CD8-positive, alpha-beta T cell (primary cell): ENCODE measurements at places on chromosomes 13 and 19.

DNA sequence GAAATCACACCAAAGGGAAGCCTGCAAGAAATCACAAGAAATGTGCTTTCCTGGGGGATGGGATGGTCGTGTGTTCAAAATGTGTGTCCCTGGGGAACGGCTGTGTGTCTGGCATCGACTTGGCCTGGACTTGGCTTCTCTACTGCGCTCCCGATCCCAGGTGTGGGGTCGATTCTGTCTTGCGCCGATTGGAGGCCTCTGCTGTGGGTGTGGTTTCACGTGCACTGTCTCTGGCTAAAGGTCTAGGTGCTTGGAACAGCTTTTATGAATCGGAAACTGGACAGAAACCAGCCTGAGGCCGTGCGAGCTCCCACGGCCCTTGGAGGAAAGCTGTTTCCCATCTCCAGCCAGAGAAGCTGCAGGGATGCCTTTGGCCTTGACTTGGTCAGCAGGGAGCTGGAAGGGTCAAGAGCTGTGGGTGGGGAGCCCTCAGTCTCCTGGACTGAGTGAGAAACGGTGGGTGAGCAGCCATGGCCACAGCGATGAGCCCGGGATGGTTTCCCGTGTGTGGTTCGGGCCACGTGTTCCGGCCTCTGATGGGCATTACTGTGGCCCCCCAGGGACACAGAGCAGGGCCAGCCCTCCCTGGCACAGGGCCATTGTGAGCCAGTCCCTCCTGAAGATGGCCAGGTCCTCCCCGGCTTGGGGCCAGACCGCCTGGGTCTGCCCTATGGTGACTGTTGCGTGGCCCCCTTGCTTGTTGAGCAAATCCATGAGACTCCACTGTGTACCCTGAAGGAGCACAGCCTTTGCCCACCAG is 29.7 kb downstream of the MCF2L start:
- DNase-seq = no peak

DNA sequence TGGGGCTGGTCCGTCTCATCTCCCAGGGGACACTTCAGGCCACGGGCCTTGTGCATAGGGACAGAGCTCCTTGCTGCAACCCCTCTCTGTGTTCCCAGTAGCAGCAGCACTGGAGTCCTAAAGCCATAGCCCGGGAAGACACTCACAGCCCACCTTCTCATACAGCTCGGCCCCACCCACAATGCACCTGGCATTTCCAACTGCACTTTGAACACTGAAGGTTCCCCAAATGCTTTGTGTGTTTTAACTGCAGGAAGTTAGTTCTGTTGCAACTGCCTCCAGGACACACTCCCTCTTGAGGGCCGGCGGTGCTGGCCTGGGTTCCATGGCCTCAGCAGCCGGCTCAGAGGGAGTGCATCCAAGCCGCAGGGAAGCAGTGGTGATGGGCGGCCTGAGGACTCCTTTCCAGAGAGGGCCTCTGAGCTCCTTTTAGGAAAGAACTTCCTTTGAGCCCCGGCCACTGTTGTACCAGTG is 22.7 kb upstream of the TMEM255B start:
- DNase-seq = no peak

GRCh38 chr13:21246761-21247452 is 70.4 kb downstream of the MRPL57 start:
- no peak for DNase-seq

DNA sequence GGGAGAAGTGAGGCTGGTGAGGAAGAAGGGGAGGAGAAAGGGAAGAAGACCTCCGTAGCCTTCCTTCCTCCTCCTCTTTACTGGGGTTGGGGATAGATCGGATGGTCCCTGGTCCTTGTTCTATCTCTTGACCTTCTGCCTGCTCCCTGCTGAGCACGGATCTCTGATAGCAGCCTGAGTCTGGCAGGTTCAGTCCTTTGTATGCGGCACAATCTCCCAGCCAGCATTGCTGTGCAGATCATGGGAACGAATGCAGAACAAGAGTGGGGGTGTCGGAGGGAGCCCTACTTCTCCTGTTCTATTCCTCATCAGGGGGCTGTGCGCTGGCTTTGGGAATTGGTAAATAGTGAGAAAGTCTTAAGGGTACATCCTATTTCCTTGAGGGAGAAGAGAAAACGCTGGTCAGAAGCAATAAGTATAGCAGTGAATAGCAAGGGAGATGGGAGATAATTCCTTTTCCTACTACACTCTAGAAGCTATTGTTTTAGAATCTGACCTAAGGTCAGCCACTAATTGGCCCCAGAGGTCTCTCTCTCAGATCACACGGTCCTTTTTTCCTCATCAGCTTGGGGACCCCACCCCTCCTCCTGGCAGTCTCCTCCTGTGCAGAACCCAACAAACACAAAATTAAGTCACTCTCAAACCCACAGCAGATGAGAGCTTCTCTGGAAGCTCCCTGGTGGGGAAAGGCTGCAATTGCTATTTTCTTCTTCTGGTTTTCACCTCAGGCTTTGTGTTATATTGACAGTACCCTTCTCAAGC is 41.0 kb downstream of the KL start:
- no peak for DNase-seq

GRCh38 chr13:78650717-78651083 is 8.3 kb downstream of the OBI1 start:
- DNase-seq = no peak

- no peak for DNase-seq
Observed at GRCh38 chr13:43375797-43376465, 352.5 kb downstream of the DNAJC15 start.

- no peak for DNase-seq
Observed at GRCh38 chr13:34808649-34809048, 133.4 kb upstream of the NBEA start.

DNA sequence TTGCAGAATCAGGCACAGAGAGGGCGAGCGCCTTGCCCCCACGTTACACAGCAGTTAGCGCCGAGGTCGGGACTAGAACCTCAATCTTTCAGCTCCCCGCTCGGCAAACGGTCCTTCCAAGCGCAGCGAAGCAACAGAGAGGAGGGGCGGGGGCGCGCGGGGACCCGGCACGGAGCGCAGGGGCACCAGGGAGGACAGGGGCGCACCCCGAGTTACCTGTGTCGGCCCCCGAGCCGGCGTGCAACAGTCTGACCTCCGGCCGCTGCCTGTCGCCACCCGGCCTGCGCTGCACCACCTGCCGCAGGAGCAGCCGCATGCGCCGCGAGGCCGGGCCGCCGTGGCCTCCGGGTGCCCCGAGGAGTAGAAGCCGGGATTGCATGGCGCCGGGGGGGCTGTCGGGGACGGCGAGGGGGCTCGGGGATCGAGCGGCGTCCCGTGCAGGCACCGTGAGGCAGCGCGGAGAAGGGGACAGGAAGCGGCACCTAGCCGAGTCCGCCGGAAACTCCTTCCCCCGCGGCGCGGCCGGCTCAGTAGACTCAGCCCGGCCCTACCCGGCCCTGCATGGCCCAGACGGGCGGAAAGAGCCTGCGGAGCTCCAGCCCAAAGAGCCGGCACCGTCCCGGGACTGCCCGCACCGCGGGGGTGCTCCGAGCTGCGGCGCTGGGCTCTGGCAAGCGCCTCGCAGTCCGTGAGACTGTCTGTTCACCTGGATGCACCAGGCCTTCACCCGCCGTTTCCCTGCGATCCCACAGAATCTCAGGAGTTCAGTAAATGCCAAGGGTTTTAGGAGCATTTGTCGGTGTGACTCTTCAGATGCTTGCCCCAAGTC is at the start of gene VWA8:
TSS of gene VWA8 (minus strand) at position 473 of the 829 bp plus-strand sequence. CDS start at position 379, 94 bp downstream.
- peak; percentile 90 for DNase-seq

DNA sequence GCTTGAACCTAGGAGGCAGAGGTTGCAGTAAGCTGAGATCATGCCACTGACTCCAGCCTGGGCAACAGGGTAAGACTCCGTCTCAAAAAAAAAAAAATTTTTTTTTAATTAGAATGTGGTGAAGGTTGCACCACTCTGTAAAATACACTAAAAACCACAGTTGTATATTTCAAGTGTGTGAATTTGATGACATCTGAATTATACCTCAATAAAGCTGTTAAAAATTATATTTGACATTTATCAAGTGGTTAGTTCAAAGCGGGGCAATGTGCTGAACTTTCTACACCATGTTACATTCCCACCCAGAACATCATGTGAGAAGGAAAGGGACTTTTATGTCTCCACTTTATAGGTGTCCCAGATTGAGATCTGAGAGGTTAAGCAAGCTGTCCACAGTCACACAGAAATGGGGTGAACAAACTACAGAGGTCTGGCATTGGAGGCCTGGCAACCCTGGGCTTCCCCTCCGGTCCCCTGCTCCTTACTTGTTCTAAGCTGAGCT is 5.9 kb upstream of the S1PR5 start:
- peak; percentile 23 for DNase-seq

DNA sequence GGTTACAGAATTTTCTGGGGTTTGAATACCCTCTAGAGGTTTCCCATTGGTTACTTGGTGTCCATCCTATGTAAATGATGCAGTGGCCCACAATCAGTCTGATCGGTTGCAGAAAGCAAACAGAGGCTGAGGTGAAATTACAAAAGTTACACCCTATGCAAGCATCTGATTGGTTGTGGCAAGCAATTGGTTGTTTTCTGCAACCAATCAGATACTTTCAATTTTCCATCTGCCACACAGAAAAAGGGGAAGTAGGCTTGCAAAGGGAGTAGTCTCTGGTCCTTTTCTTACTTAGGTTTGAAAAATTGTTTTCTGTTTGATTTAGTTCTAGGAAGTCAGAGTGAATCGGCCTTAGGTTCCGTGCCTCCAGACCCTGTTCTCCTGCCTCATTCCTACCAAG is 93.1 kb downstream of the WTIP start:
- DNase-seq = no peak

DNA sequence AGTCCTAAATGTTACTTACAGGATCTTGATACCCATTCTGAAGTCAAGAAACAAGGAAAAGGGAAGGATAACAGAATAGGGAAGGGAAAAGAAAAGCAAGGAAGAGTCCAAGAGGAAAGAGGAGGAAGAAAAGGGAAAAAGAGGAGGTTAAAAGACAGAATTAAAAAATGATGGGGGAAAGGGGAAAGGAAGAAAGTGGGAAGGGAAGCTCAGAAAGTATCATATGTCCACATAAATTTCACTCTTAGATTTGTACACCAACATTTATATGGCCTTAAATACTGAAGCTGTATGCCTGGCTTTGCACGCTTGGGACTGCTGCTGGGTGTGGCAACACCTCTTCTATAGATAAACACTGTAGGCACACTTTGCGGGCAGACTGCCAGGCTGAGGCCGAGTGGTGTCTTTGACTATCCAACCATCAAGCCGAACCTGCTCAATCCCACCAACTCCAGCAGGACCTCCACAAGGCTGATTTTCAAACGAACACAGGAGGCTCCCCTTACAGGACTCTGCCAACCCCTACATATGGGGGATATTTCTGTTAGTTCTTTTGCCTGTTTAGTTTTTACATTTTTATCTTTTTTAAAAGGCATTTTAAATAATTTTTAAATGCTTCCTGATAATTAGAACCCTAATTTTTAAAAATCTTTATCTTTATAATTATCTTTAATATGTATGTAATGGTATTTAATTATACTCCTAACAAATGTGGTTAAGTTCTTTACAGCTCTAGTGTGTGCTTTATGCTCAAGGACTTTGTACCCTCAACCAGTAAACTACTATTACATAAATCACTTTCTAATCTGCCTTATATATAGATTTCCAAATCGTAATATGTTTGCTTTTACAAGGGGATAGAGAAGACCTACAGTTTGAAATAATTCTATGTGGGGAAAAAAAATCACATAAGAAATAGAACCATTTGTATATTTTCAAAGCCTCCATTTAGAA is 154.2 kb downstream of the DIAPH3 start:
- no peak for DNase-seq

GRCh38 chr19:49362929-49363267 is 682 bp upstream of the TEAD2 start:
- peak; percentile 35 for DNase-seq

GRCh38 chr13:44397766-44398223 is 24.2 kb downstream of the SERP2 start:
- DNase-seq = no peak

GRCh38 chr13:90187478-90188350 is 1159.8 kb upstream of the MIR17HG start:
- DNase-seq = no peak

DNA sequence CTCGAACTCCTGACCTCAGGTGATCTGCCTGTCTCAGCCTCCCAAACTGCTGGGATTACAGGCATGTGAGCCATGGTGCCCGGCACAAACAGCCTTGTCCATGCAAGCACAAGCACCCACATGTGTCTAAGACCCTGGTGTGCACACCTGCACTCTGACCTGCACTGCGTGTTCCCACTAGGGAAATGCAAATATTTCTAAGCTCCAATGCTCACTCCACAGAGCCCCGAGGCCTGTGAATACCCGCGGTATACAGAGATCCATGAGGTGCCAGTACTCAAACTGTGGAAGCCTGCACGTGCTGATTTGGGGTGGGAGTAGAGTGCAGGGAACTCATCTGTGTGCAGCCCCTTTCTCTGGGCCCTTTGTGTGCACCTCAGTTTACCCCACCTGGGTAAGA is 14.7 kb downstream of the GADD45B start:
- no peak for DNase-seq

DNA sequence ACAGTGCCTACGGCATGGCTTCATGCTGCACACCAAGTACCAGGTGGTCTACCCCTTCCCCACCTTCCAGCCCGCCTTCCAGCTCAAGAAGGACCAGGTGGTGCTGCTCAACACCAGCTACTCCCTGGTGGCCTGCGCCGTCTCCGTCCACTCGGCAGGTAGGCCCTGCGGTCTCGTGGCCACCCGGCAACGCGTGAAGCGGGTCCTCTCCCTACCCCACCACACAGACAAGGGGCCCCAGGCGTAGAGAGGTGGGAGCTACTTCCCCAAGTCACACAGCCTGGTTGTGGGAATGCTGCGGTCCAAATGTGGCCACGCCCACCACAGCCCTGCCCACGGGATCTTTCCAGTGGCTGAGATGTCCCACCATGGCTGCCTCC is 4.0 kb downstream of the DCAF15 start:
- no peak for DNase-seq

DNA sequence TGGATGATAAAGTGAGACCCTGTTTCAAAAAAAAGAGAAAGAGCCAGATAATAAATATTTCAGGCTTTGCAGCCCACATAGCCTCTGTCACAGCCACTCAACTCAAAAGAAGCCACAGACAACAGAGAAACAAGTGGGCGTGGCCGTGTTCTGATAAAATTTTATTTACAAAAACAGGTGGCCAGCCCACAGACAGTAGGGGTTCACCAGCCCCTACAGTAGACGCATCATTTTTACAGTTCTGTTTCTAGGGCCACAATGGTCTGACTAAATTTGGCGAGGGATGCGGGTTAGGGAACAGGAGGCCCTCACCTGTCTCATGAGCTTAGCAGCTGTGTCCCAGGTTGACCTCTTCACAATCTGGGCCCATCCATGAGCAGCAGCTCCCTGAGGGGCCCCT is 59.5 kb downstream of the ARHGEF18 start:
- DNase-seq = no peak

DNA sequence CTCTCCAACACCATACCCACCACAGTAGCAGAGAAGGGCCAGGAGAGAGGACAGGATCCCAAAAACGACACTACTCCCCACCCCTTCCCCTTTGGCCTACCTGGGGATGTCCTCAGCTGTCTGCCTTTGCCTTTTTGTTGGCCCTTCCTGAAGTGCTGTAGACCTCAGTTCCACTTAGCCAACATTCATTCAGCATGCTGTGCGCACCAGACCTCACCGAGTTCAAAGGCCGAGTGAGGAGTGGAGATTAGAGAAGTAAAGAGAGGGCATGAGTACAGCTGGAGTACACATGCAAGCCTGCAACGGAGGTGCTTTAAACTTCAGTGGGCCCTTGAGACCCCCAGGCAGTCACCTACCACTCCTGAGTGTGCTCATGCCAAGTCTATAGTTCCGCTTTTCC is 99.0 kb downstream of the TEX26 start:
- DNase-seq = no peak
